ENCODE measurements at places on chromosomes 7 and 10.

DNA sequence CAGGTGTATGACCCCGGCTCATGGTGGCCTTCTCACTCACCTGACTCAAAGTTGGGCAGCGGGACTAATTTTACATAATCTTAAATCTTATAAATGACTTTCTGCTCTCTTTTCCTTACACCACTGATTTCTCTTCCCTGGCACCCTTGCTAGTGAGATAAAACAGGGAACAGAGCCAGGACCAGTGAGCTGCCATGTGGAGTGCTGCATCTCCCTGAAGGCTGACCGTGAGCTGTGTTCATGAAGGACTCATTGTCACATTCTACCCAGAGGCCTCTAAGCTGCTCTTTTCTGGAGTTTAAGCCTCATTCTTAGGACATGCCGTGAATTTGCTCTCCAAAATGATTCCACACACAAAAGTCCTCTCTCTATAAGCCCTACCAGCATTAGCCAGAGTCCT lies 762.3 kb downstream of the AUTS2 start:
- no peak for DNase-seq

DNA sequence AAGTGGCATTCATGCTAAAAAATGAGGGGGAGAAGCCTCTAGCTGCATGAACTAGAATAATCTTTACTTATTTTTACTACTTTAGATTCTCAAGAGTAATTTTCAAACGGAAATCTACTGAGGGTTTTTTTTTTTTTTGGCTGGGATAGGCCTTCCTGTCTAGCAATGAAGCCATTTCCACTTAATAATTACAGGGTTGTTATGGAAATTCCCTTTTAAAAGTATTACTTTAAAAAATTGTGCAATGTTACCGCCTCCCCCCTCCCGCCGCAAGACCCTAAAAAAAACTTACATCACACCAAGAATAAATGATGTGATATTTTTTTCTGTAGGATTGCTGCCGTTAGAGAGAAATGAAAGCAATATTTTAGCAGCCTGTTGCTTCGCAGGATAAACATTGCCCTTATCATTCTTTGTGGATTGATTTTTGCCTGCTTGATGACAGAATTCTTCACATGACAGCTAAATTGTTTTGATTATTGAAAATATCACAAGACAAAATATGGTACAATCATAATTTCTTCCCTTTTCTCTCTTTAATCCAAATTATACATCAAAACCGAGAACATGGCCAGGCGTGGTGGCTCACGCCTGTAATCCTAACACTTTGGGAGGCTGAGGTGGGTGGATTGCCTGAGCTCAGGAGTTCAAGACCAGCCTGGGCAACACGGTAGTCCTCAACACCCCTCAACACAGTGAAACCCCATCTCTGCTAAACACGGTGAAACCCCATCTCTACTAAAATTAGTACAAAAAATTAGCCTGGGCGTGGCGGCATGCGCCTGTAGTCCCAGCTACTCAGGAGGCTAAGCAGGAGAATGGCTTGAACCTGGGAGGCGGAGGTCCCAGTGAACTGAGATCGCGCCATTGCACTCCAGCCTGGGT lies 32.8 kb downstream of the ARL4A start:
- no peak for DNase-seq

- DNase-seq = no peak
These were observed 17.0 kb downstream of the CUBN start for GRCh38 chr10:17112566-17112965.

GRCh38 chr7:90642978-90643377 lies 46.9 kb downstream of the CDK14 start:
- no peak for DNase-seq

Data from SHP77 (cell line).